ENCODE measurements at places on chromosomes 1 and 21.

GRCh38 chr1:66931590-66931989, 6.8 kb downstream of the MIER1 start:
- no peak for DNase-seq

- DNase-seq: no peak
These were observed 46.1 kb upstream of the ARHGAP29 start for GRCh38 chr1:94283462-94283861.

DNA sequence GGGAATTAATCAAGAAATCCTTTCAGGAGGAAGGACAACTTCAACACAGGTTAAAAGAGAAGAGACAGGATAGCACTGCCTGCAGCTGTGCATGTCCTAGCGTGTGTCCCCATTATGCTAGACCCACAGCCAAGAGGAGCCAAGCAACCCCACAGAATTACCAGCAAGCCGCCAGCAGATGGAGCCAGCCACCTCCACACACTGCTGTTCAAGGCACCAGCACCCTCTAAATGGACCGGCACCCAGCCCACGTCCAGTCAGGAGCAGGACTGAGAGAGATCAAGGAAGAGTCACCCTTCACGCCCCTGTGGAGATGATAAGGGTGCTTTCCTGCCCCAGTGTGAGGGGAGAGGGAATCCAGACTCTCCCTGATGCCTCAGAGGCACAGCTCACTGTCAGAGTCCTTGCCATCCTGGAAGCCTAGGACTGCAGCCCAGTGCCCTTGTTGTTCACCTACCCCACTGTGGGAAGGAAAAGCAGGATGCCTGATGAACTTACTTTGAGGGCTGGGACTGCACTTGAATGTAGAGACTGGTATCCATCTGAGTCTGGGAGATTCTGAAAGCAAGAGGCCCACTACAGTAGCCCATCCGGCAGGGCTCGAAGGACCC, 37.1 kb upstream of the CTTNBP2NL start:
- peak; percentile 76 for DNase-seq

- no peak for DNase-seq
These were observed 136.6 kb downstream of the LYPLAL1 start for GRCh38 chr1:219310181-219310728.

- DNase-seq: no peak
These were observed 106.2 kb downstream of the DHRS3 start for GRCh38 chr1:12511516-12512468.

GRCh38 chr21:38758501-38759214, 47.1 kb upstream of the ETS2 start:
- no peak for DNase-seq

GRCh38 chr21:44630440-44630839, 3.5 kb downstream of the KRTAP10-9 start:
- DNase-seq: no peak

DNA sequence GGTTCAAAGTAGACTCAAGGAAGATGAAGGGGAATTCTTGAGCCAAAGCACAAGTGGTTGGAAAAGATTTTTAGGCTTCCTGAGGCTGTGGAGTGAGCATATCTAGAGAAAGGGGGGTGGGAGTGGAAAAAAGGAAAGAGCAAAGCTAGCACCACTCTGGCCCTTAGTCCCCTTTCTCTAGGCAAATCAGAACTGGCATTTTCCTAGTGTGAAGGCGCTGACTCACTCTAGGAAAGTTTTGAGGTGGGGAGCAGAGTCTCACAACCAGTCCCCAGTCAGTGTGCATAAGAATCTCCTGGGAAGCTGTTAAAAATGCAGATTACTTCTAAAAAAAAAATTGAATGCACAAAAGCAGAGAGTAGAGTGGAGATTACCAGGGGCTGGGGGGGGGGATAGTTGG, 3.4 kb upstream of the GPR89B start:
- DNase-seq: no peak

DNA sequence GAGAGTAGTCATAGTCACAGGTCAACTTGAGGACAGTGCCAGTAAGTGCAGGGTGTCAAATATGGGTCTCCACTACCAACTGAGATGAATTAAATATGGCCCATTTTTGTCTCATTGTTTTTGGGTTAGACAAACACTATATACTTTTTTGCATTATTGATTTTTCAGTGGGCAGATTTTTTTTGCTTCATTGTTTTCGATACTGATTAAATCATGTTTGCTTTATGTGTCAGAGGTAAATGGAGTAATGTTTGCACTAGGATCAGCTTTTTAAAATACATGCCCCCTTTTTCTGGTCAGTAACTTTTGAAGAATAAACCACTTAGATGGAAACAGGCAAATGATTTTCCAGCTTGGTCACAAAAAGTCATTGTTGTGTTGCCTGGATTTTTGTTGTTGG, 199.0 kb downstream of the USH2A start:
- DNase-seq: no peak

DNA sequence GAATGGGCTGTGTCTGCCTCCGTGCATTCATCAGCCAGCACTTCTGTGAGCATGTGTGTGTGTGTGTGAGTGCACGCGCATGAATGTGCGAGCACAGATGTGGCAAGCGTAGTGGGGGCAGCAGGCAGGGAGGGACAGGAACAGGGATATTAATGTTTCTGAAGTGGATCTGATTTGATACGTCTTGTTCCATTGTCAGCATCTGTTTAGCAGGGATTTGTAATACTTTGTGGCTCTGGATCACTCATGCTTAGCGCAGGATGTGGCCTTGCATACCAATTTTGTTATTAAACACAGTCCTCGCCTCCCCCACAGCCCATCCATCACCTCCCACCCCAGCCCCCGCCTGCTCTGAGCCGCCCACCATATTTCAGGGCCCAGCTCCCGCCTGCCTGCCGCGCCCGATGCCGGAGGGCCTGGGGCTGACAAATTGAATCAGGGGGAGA, 52.4 kb downstream of the TMEM53 start:
- no peak for DNase-seq

DNA sequence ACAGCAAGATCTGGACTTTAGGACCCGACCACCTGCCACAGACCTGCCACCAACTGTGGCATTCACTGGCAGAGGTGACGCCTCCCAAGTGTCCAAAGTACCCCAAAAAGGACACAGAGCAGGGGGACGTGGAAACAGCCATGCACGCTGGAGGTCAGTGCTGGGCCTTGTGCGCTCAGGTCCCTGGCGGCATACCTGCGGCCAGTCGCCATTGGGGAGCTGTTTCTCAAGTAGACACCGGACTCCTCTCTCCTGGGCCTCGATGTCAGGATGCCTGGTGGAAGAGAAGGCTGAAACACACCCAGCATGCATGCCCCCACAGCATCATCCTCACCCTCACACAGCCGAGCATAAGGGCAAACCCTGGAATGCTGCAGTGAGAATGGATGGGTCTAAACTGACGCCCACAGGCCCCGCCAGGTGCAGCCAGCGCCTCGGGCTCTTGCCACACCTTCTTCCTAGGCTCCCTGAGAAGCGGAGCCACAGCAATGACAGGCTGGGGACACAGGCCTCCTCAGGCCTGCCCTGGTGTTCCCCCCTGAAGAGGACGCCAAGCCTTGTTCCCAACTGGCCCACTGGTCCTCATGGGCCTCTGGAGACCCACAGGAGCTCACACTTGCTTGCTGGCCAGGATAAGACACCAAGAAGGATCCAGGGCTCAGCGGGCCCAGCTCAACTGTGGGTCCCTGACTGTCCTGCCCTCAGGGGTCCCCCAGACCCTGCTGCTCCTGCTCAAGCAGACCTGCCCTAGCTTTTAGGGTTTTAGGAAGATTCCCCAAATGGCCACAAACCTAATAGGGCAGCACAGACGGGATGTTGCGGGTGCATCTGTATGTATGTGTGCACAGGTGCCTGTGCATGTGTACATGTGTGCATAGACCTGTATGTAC, 7.7 kb upstream of the SPATC1L start:
- no peak for DNase-seq

All from HEK293T (cell line).